ENCODE measurements at places on chromosomes 5 and 9. TPM values are rescaled to one million over a fixed set of nuclear protein-coding genes. Genes with fewer than 3 reads are reported as not detected.

ZFP2 gene
- 1.8 TPM for total RNA-seq

GRCh38 chr5:120447706-120448239, 16.3 kb upstream of the PRR16 start:
- DNase-seq = no peak

DNA sequence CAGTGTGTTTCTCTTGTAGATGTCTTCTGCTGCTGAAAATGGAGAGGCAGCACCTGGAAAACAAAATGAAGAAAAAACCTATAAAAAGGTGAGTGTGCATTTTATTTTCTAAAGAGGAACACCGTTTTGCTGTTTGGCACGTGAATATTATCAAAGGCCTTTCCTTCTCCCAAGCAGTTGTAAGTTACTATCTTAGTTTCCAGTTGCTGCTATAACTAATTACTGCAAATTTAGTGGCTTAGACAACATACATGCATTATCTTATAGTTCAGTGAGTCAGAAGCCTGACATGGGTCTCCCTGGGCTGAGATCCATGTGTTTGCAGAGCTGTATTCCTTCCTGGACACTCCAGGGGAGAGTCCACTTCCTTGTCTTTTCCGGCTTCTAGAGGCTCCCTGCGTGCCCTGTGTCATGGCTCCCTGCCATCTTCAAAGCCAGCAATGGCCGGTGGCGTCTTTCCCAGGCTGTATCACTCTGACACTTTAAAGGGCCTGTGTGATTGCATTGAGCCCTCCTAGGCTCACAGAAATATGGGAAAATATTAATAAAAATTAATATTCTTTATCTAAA, 117.6 kb downstream of the PIP5K1B start:
- no peak for DNase-seq

- no peak for DNase-seq
Measured at GRCh38 chr9:114198249-114199040, 43.1 kb downstream of the COL27A1 start.

DNA sequence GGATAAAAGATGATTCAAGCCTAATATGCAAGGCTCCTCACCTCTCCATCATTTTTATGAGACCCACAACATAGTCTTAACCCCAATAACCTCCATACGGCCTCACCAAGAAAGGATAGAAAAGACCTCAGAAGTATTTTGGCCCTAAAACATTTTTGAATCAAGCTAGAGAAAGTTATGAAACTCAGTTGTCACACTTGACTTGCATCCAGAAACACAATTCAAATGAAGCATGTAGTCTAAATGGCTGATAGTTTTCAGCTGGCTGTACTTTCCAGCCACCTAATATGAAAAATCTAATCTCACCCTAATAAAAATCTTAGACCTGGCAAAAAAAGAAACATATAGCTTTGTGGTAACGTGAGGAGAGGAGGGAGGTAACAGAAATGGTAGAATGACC, 116.1 kb downstream of the ARL15 start:
- no peak for DNase-seq

SOX30 gene
- total RNA-seq = not detected

GRCh38 chr5:1796371-1797102, 3.1 kb downstream of the MRPL36 start:
- DNase-seq = no peak

- DNase-seq = no peak
Measured at GRCh38 chr9:27440888-27441740, 83.0 kb upstream of the IFNK start.

Data from GM23248 (cell line).